ENCODE measurements at places on chromosomes 16 and 17.

- H3K4me1 ChIP-seq: no peaks in the 10 kb centered on the region
- H3K36me3 ChIP-seq: no peaks in the 10 kb centered on the region
- H3K4me3 ChIP-seq: no peak overlapping the region
- no peak overlapping the region for H3K27ac ChIP-seq
- no peaks in the 10 kb centered on the region for H3K27me3 ChIP-seq
Measured at GRCh38 chr16:72727565-72727964, 320.4 kb downstream of the ZFHX3 start.

DNA sequence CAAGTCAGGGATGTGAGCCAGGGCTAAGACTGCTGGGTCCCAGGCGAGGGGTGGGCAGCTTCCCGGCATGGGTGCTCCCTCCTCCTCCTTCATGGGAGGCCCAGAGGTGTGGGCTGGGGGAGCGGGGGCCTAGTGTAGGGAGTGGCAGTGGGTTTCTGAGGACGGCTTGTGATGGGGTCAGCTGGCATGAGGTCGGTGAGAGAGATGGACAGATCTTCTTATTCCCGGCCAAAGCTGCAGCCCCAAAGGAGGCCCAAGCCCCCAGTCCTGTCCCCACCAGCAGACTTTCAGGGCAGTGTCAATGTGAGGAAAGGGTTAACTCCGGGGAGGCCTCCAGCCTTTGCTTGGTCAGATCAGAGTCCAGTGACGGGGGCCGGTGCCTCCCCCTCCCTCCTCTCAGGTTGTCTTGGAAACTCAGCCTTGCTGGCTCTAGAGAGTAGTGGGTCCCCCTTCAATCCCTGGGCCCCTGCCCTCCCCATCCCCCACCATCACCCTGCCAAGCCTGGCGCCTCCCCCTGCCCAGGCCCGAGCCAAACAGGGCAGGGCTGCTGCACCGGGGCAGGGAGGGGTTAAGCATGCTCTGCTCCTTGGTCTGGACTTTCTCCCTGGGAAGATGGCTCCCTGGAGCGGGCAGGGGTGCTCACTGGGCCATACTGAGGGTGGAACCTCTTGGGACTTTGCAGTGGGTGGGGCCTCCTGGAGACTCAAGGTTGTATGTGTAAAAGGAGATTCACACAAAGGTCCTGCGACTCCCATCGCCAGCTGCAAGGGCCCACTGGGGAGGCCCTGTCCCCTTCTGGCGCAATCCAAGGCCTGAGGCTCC, 12.4 kb downstream of the NAT9 start:
- H3K4me3 ChIP-seq: no peak overlapping the region
- peak overlapping the region; percentile 71 for H3K27ac ChIP-seq
- peaks cover 73% of the 10 kb centered on the region for H3K36me3 ChIP-seq
- H3K27me3 ChIP-seq: no peaks in the 10 kb centered on the region
- H3K4me1 ChIP-seq: peaks cover 42% of the 10 kb centered on the region

DNA sequence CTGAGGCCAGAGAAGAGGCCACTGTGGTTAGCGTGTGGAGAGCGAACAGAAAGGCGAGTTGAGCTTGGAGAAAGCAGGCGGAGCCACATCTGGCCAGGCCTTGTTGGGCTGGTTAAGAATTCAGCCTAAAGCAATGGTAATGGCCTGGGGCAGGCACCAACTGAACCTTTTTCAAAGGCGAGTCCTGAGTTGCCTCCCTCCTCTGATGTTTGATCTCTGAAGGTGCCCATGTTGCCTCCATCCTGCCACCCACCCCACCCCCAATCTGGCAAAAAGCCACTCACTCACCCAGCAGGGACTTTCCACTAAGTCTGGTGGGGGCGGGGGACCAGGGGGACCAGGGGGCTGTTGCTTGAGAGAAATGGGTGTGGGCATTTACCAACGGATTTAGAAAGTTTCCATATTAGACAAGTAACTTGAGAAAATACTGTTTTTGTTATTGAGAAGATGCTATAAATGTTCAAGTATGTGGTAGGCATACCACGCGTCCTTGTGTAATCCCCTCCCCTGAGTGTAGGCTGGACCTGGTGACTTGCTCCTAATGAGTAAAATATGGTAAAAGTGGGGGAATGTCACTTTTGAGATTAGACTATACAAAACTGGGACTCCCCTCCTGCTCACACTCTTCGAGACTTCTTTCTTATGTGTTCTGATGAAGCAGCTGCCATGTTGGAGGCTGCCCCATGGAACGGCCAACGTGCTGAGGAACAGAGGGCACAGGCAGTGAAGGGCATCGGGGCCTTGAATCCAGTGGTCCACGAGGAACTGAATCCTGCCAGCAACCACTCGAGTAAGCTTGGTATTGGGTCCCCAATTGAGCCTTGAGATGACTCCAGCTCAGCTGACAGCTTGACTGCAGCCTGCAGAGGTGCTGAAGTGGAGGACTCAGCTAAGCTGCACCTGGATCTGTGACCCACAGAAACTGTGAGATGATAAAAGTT, 29.9 kb upstream of the TNS4 start:
- H3K36me3 ChIP-seq: peaks cover 21% of the 10 kb centered on the region
- peak overlapping the region; percentile 55 for H3K4me3 ChIP-seq
- peaks cover 57% of the 10 kb centered on the region for H3K4me1 ChIP-seq
- DNase-seq: no peak

DNA sequence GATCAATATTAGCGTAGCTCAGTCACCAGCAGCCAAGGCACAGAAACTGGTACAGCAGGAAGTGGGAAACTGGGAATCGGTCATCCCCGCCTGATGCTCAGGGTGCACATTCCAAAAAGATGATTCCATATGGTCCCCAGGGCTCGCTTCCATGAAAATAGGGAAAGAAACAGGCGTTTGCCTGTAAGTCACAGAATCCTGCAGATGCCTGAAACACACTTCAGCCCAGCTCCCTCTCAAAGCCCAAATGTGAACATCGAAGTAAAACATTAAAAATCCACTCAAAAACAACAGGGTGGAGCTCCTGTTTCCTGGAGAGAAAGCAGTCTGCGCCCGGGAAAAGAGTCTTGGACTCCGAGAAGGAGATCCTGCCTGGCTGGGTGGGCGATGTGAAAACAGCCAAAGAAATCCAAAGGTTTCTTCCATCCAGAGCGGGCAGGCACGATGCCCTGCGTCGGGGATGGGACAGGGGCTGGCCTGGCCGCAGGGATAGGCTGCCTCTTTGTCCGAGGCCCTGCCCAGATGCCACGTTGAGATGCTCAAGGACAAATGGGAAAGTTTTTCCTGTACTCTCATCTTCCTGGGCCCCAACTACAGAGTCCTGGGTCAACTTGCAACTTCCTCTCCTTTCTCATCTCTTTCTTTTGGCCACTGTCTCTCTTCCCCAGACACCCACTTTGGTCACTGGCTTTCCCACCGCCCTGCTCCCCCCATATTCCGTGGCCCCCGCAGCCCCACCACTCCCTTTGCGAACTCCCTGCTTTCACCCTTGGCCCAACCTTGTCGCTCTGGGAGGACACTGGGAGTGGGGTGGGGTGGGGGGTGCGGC, 743 bp downstream of the WIPI1 start:
- DNase-seq: no peak
- H3K4me1 ChIP-seq: peaks cover 47% of the 10 kb centered on the region
- peak overlapping the region; percentile 95 for H3K27ac ChIP-seq
- peaks cover 12% of the 10 kb centered on the region for H3K36me3 ChIP-seq

- peaks cover 19% of the 10 kb centered on the region for H3K36me3 ChIP-seq
- H3K4me1 ChIP-seq: peaks cover 12% of the 10 kb centered on the region
- peaks cover 65% of the 10 kb centered on the region for H3K27me3 ChIP-seq
- no peak overlapping the region for H3K4me3 ChIP-seq
- H3K27ac ChIP-seq: no peak overlapping the region
Measured at GRCh38 chr16:54933281-54934011, 2.8 kb downstream of the IRX5 start.

GRCh38 chr17:38825762-38826247, 684 bp upstream of the CWC25 start:
- peaks cover 30% of the 10 kb centered on the region for H3K4me1 ChIP-seq
- DNase-seq: no peak
- H3K4me3 ChIP-seq: peak overlapping the region; percentile 93
- peak overlapping the region; percentile 100 for H3K27ac ChIP-seq

GRCh38 chr17:79617740-79618382, 7.0 kb upstream of the RBFOX3 start:
- no peak overlapping the region for H3K27ac ChIP-seq
- no peak for DNase-seq
- H3K36me3 ChIP-seq: peaks cover 6% of the 10 kb centered on the region

GRCh38 chr16:57575468-57576277, 33.2 kb downstream of the ADGRG5 start:
- H3K27ac ChIP-seq: peak overlapping the region; percentile 90
- H3K36me3 ChIP-seq: peaks cover 31% of the 10 kb centered on the region
- H3K4me3 ChIP-seq: no peak overlapping the region
- peaks cover 46% of the 10 kb centered on the region for H3K4me1 ChIP-seq
- no peaks in the 10 kb centered on the region for H3K27me3 ChIP-seq

DNA sequence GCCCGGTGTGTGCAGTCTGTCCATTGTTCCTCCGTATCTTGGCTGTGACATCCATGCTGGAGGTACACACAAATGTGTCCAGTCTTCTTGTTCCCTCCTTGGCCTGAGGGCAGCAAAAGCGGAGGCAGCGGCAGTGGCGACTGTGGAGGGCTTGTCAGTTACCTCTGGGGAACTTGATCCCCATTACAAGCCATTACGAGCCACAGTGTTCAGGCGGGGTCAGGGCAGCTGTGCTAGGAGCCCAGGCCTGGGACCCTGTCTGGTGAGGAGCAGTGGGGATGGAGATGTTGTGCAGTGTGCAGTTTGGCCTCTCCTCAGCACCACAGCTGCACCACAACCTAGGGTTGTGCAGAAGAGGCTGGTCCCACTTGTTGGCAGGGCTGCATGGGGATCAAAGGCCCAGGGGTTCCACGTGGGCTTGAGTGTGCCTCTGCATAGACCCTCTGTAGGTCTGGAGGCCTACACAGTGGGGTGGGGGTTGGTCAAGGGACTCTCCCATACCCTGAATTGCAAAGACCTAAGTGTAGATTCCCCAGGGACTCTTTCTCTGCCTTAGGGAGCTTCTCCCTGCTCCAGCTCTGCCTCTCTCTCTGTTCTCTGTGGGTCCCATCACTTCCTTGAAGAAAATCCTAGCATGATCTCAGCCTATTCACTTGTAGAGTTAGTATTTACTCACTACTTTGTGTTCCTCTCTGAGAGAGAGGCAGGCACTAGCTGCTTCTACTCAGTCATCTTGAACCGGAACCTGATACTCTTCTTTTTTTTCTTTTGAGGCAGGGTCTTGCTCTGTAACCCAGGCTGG, 58.8 kb downstream of the SLFN11 start:
- H3K4me3 ChIP-seq: peak overlapping the region; percentile 100
- H3K27me3 ChIP-seq: no peaks in the 10 kb centered on the region
- peaks cover 63% of the 10 kb centered on the region for H3K4me1 ChIP-seq
- no peak for DNase-seq
- H3K36me3 ChIP-seq: peaks cover 19% of the 10 kb centered on the region
- H3K27ac ChIP-seq: peak overlapping the region; percentile 99

- H3K27me3 ChIP-seq: no peaks in the 10 kb centered on the region
- no peak for DNase-seq
- H3K36me3 ChIP-seq: peaks cover 82% of the 10 kb centered on the region
- peak overlapping the region; percentile 100 for H3K27ac ChIP-seq
Measured at GRCh38 chr17:45230787-45231480, 9.2 kb downstream of the FMNL1 start.

- no peak for DNase-seq
- no peaks in the 10 kb centered on the region for H3K36me3 ChIP-seq
- H3K27me3 ChIP-seq: no peaks in the 10 kb centered on the region
- H3K4me1 ChIP-seq: peaks cover 8% of the 10 kb centered on the region
Measured at GRCh38 chr17:64223931-64224629, 39.0 kb downstream of the TEX2 start.

DNA sequence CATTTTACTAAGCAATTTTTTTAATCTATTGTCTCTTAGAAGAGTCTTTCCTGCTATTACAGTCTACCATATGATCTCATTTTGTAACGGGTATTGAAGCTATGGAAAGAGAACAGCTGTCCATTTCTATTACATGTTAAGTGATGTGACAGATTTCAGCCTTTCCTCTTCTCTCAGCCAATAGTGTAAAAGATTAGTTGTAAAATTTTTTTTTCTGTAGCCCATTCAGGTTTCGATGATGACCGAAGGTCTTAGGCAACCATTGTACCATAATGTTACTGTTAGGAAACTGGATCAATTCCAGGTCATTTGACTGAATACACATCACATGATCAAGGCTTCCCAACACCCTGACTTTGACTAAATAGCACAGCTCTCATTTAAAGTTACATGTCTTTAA, 147.6 kb upstream of the HLF start:
- no peak for DNase-seq
- H3K4me3 ChIP-seq: no peak overlapping the region
- no peak overlapping the region for H3K27ac ChIP-seq
- no peaks in the 10 kb centered on the region for H3K27me3 ChIP-seq

DNA sequence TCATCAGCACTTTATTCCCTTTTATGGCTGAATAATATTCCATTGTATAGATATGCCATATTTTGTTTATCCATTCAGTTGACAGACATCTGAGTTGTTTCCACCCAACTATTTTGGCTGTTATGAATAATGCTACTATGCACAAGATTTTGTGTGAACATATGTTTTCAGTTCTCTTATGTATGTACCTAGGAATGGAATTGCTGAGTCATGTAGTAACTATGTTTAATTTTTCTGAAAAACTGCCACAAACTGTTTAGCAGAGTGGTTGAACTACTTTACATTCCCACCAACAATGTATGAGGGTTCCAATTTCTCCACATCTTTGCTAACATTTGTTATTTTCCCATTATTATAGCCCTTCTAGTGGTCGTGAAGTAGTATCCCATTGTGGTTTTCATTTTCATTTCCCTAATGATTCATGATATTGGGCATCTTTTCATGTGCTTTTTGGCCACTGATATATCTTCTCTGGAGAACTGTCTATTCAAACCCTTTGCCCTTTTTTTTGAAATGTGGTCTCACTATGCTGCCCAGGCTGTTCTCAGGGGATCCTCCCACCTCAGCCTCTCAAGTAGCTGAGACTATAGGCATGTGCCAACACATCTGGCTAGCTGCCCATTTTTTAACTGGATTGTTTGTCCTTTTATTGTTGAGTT, 26.3 kb downstream of the SMURF2 start:
- peaks cover 9% of the 10 kb centered on the region for H3K36me3 ChIP-seq
- peaks cover 33% of the 10 kb centered on the region for H3K4me1 ChIP-seq
- no peak for DNase-seq
- no peak overlapping the region for H3K4me3 ChIP-seq
- H3K27me3 ChIP-seq: no peaks in the 10 kb centered on the region

GRCh38 chr17:2347805-2348685, 10.7 kb downstream of the SGSM2 start:
- H3K27me3 ChIP-seq: no peaks in the 10 kb centered on the region
- H3K36me3 ChIP-seq: peaks cover 13% of the 10 kb centered on the region
- H3K4me3 ChIP-seq: no peak overlapping the region
- H3K27ac ChIP-seq: no peak overlapping the region
- DNase-seq: no peak

- H3K4me3 ChIP-seq: peak overlapping the region; percentile 17
- no peaks in the 10 kb centered on the region for H3K27me3 ChIP-seq
- H3K27ac ChIP-seq: no peak overlapping the region
- DNase-seq: no peak
- H3K36me3 ChIP-seq: peaks cover 3% of the 10 kb centered on the region
Measured at GRCh38 chr17:66466840-66467367, 164.5 kb downstream of the PRKCA start.

GRCh38 chr17:64328859-64329531, 61.7 kb downstream of the PECAM1 start:
- H3K4me1 ChIP-seq: peaks cover 4% of the 10 kb centered on the region
- peaks cover 4% of the 10 kb centered on the region for H3K36me3 ChIP-seq
- no peaks in the 10 kb centered on the region for H3K27me3 ChIP-seq
- no peak for DNase-seq
- no peak overlapping the region for H3K27ac ChIP-seq
- H3K4me3 ChIP-seq: no peak overlapping the region

GRCh38 chr17:17911001-17911613, 61.1 kb downstream of the TOM1L2 start:
- H3K27me3 ChIP-seq: no peaks in the 10 kb centered on the region
- no peak overlapping the region for H3K27ac ChIP-seq
- peaks cover 3% of the 10 kb centered on the region for H3K36me3 ChIP-seq
- no peak overlapping the region for H3K4me3 ChIP-seq
- no peak for DNase-seq
- H3K4me1 ChIP-seq: peaks cover 11% of the 10 kb centered on the region

Measured in effector memory CD8-positive, alpha-beta T cell (primary cell).